ENCODE measurements at places on chromosomes 4 and X. TPM values are rescaled to one million over a fixed set of nuclear protein-coding genes. Genes with fewer than 3 reads are reported as not detected.

GRCh38 chrX:46922611-46923010 lies 10.4 kb downstream of the JADE3 start:
- no peak for ATAC-seq

DNA sequence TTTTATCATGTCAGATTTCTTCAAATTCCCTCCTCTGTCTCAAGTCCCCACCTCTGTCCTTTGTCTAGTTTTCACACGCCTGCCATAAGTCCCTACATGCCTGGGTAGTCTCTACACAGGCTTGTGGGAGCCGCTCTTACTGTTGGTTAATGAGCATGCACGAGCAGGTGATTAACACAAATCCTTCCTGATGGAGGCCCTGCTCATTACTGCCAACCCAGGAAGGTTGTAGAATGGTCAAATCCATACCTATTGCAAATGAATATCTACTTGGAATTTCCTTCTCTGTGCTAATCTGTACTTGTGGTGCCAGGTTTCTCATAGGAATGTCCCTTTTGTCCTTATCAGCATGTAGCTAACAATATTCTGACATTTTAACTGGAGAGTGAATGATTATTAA lies 208.4 kb upstream of the HDX start:
- ATAC-seq, result no peak

DNA sequence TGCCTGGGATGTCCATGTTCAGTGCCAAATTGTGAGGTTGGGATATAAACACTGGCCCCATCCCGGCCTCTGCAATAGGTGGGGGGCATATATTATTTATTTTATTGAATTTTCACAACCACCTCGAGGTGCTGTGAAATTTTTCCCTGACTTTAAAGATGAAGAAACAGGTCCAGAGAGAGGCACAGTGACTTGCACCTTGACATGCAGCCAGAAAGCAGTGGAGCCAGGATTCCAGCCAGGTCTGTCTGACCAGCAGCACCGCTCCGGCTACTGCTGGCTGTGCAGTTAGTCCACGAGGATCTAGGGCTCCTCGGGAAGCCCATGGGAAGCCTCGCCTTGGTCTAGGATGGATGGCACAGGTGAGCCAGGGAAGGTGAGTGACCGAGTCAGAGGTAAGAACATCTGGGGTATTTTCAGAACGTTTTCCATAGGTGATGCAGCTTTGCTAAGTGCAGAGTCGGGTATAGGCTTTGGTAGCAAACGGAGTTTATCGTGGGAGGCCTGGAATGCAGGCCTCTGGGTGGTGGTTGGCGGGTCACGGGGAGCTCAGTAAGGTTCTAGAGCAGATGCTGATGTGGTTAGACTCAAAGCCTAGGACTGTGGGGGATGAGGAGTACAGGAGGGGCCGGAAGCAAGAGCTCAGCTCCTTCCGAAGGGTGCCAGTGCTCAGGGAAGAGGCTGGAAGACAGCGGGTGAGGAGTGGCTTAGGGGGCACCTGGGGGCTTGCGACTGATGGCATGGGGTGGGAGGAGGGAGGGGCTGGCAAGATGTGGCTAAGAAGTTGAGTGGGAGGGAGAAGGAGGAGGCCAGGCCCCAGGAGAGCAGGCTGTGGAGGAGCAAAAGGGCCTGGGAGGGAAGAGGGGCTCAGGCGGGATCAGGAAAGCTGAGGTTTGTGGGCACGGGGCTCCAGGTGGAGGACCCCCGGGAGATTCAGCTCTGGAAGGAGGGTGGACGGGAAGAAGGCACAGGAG lies 107.7 kb upstream of the LRPAP1 start:
- no peak for ATAC-seq

- peak; percentile 56 for ATAC-seq
Observed at GRCh38 chr4:39933671-39934590, 43.8 kb downstream of the PDS5A start.

DNA sequence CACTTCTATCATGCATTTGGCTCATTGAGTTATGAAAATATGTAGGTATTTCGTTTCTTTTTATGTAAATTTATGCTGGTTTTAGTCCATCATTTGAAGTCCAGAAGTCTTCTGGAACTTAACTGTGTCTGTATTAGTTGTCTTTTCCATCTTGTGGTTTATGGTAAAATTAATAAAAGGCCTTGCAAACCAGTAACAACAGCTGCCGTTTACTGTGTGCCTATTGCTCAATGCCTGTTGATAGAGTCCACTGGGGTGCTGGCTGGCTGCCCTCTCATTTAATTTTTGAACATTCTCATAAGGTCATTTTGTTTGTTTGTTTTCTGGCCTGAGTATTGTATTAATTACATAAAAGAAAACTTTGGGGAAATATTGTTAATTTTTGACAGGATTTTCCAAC lies 98.0 kb downstream of the NAA11 start:
- no peak for ATAC-seq

GRCh38 chr4:15443371-15444160 lies 15.7 kb downstream of the C1QTNF7 start:
- ATAC-seq, result no peak

DNA sequence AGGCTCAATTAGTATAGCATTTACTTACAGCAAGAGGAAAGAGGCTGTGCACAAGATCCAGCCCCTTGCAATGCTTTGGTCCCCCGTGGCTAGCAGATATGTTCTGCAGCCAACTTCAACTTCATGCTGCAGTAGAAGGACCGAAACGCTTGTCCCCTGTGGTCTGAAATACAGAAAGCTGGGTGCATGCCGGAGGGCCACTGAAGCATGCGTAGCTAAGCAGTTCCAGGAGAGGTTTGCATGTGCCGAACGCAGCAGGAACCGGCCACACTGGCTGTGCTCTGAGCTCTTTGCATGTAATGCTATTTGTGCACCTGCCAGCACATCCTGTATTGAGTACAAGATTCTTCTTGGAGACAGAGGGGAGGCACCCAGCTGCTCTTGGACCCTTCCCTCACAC lies 35.8 kb upstream of the SHISA3 start:
- ATAC-seq, result no peak

Gene RAB40AL
- total RNA-seq, result 0.64 TPM

Data from activated T-helper 17 cell treated with anti-CD3 and anti-CD28 coated beads, Interleukin-2, amount 50 U/mL, for 72 hours (primary cell).